Mesendoderm (in vitro differentiated cells): ENCODE measurements at places on chromosomes 11 and 22.

DNA sequence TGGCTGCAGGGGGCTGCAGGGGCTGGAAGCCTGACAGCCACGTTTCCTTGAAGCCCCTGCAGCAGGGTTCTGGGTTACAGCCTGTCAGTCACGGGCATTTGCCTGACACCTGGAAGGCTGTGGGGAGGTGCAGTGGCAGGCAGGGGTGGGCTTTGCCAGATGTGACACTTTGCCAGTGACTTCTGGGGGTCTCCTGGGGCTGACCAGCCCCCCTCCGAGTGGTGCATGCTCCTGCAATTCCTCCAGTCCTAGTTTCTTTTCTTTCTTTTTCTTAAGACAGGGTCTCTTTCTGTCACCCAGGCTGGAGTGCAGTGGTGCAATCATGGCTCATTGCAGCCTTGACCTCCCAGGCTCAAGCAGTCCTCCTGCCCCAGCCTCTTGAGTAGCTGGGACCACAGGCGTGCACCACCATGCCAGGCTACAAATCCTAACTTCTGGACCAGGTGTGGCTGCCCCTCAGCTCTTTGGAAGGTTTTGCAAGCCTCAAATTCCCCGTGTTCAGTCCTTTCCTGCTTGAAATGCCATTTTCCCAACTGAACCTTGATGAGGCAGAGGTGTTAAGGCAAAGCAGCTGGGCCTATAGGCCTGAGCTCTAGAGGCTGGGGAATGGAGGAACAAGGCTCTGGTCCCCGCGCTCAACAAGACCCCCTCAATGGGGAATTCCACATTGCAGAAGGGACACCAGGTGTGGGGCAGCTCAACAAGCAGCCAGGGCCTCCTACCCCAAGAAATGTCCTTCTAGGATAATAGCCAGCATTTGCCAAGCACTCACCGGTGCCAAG lies 20.2 kb upstream of the CHKA start:
- H3K27me3 ChIP-seq = no peaks in the 10 kb centered on the region
- H3K36me3 ChIP-seq = no peaks in the 10 kb centered on the region
- no peak overlapping the region for H3K27ac ChIP-seq
- H3K4me1 ChIP-seq = no peaks in the 10 kb centered on the region
- no peak overlapping the region for H3K4me3 ChIP-seq

DNA sequence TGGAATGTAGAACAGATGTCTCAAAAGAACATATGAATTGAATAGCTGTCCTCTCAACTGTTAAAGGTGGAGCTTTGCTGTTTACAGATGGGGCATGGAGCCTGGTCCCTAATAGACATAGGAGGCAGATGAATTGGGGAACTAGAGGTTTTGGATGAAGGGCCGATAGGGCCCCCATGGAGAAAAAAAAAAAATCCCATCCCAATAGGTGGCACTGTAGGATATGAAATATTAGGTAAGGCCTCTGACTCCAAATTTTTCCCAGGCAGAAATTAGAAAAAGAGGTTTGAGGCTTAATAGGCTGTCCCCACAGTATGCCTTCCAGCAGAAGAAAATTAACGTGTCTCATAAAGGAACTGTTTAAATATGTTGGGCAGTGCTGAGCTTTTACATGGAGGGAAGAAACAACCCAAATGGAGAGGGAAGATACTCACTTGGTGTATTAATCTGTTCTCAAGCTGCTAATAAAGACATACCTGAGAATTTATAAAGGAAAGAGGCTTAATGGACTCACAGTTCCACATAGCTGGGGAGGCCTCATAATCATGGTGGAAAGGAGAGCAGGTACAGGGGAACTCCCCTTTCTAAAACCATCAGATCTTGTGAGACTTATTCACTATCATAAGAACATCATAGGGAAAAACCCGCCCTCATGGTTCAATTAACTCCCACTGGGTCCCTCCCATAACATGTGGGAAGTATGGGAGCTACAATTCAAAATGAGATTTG lies 30.1 kb upstream of the TMEM45B start:
- no peaks in the 10 kb centered on the region for H3K4me1 ChIP-seq
- H3K27ac ChIP-seq = no peak overlapping the region
- DNase-seq = peak; percentile 23
- no peak overlapping the region for H3K4me3 ChIP-seq

DNA sequence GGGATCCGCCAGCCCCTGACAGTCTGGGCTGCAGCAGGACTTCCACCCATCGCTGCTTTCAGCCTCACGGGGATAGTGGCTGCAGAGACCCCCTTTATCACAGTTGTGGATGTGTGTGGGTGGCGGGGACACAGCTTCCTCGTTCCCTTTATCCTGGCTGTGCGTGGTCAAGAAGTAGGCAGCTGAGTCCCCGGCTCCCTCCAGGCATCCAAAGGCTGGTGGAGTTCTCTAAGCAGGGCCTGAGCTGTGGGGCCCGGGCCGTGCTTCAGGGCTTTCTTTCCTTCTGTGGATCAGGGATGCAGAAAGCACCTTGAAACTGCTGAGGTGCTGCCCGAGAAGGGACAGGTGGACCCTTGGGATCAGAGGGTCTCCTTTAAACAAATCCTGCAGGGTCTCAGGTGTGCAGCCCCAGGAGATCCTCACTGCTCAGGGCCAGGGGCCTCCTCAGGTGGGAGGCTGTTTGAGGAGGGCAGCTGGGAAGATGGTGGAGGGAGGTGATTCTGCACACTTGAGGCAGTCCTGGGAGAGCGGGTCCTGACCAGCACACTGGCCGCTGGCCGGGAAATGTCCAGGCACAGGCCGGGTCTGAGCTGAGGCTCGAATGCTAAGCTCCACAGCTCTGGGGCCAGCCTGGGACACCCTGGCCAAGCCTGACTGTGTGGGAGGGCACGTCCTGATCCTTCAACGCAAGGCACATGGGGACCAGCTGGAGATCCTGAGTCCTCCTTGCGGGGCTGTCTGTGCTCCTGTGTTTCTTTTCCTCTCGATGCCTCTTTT lies 1024.3 kb downstream of the BRD1 start:
- H3K4me1 ChIP-seq = peaks cover 8% of the 10 kb centered on the region
- no peak overlapping the region for H3K4me3 ChIP-seq
- DNase-seq = no peak
- no peaks in the 10 kb centered on the region for H3K36me3 ChIP-seq

- no peak for DNase-seq
- no peaks in the 10 kb centered on the region for H3K4me1 ChIP-seq
- no peak overlapping the region for H3K4me3 ChIP-seq
- no peaks in the 10 kb centered on the region for H3K27me3 ChIP-seq
Measured at GRCh38 chr11:124880958-124881357, 15.7 kb downstream of the ROBO3 start.

DNA sequence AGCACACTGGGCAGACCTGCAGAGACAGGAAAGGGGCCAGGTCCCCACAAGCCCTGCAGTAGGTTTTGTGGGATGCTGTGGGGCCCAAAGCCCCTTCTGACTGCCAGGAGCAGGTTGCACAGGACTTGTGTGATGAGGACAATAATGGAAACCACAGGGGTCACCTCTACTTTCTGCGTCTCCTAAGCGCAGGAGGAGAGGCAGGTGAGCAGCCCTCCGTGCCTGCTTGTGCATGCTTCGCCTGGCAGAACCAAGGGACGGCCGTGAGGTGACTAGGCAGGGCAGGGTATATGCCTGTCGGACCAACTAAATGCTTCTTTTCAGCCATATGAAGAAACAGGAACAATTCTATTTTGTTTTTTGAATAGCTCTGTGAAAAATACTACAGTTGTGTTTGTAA lies 77.9 kb upstream of the PITPNB start:
- no peak overlapping the region for H3K27ac ChIP-seq
- H3K27me3 ChIP-seq = no peaks in the 10 kb centered on the region
- no peak overlapping the region for H3K4me3 ChIP-seq
- no peak for DNase-seq

GRCh38 chr11:83768489-83768888 lies 482.3 kb upstream of the CCDC90B start:
- no peak for DNase-seq
- no peaks in the 10 kb centered on the region for H3K36me3 ChIP-seq
- H3K4me3 ChIP-seq = no peak overlapping the region

GRCh38 chr11:59802639-59803176 lies 7.9 kb downstream of the MRPL16 start:
- H3K27me3 ChIP-seq = no peaks in the 10 kb centered on the region
- peaks cover 7% of the 10 kb centered on the region for H3K36me3 ChIP-seq
- peak; percentile 52 for DNase-seq
- peaks cover 2% of the 10 kb centered on the region for H3K4me1 ChIP-seq

GRCh38 chr11:65630215-65630614 lies 7.7 kb upstream of the SIPA1 start:
- H3K27ac ChIP-seq = no peak overlapping the region
- DNase-seq = no peak
- H3K4me3 ChIP-seq = no peak overlapping the region
- H3K4me1 ChIP-seq = no peaks in the 10 kb centered on the region
- peaks cover 30% of the 10 kb centered on the region for H3K36me3 ChIP-seq

GRCh38 chr11:112177589-112177988 lies 2.3 kb downstream of the BCO2 start:
- no peak overlapping the region for H3K27ac ChIP-seq
- no peaks in the 10 kb centered on the region for H3K27me3 ChIP-seq
- no peak overlapping the region for H3K4me3 ChIP-seq

GRCh38 chr11:85698195-85698594 lies 12.2 kb upstream of the CCDC89 start:
- H3K4me1 ChIP-seq = no peaks in the 10 kb centered on the region
- no peaks in the 10 kb centered on the region for H3K36me3 ChIP-seq
- DNase-seq = no peak
- no peaks in the 10 kb centered on the region for H3K27me3 ChIP-seq

DNA sequence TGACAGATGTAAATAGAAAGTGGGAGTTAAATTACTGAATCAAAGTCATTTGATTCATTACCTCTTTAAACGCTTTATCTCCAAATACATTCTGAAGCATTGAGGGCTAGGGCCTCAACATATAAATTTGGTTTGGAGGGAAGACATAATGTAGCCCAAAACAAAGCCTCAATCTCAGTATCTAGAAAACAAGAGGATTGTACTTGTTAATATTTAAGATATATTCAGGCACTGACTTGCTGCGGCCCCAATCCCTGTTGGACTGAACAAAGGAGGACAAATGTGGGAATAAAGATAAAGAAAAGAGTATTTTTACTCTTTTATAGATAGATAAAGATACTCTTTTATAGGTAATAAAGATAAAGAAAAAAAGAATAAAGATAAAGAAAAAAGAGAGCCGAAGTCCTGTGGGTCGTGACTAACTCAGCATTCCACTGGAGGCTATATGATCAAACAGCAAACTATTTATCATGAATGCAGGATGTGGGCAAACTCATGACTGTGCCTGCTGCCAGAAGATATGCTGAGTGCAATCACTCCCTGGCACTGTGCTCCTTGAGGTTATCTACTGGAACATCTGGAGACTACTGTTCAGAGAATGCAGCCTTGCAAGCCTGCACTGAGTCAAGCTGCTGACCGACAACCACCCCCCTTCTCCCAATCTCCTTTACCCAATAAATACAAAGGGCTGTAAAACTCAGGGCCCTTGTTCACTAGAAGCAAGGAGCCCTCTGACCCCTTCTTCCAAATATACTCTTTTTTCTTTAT lies 6.9 kb downstream of the OR10V1 start:
- H3K36me3 ChIP-seq = no peaks in the 10 kb centered on the region
- H3K27me3 ChIP-seq = no peaks in the 10 kb centered on the region
- no peak overlapping the region for H3K4me3 ChIP-seq
- H3K27ac ChIP-seq = no peak overlapping the region
- H3K4me1 ChIP-seq = no peaks in the 10 kb centered on the region
- DNase-seq = no peak

DNA sequence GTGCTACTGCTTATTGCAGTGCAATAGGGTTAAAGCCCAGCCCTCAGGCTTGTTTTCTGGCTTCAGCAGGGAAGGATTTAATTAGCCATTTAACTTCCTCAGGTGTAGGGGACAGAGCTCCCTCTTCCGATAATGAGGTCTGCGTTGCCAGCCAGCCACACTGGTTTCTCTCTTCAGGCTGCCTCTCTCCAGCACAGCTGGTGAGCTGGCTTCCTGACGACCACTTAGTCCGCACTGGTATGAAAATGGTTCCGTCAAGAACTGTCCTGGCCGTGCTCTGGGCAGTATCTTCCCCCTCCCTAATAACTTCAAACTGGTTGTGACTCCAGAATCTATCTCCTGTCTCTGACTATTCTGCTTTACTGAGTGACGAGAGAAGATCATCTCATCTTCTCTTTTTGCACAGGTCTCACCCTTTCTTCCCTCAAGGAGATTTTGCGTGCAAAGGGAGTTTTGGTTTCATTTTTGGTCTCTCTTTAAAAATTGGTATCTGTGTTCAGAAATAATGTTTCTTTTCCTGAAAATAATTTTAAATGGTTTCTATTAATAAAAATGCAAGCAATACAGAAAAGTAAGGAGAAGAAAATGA lies 49.2 kb downstream of the CNTN5 start:
- H3K27me3 ChIP-seq = no peaks in the 10 kb centered on the region
- H3K4me3 ChIP-seq = no peak overlapping the region
- no peaks in the 10 kb centered on the region for H3K36me3 ChIP-seq
- DNase-seq = peak; percentile 75
- peaks cover 3% of the 10 kb centered on the region for H3K4me1 ChIP-seq

GRCh38 chr11:110977661-110978060 lies 265.4 kb upstream of the ARHGAP20 start:
- H3K4me1 ChIP-seq = no peaks in the 10 kb centered on the region
- H3K27me3 ChIP-seq = no peaks in the 10 kb centered on the region
- no peaks in the 10 kb centered on the region for H3K36me3 ChIP-seq
- H3K27ac ChIP-seq = no peak overlapping the region
- no peak overlapping the region for H3K4me3 ChIP-seq
- no peak for DNase-seq

GRCh38 chr22:49057910-49058309 lies 769.8 kb downstream of the BRD1 start:
- H3K36me3 ChIP-seq = no peaks in the 10 kb centered on the region
- H3K4me1 ChIP-seq = peaks cover 1% of the 10 kb centered on the region
- no peak overlapping the region for H3K27ac ChIP-seq
- DNase-seq = no peak
- no peaks in the 10 kb centered on the region for H3K27me3 ChIP-seq
